ENCODE measurements at places on chromosomes 12 and 14.
A peak's percentile ranks its signal among the peaks of the same experiment; 100 is the strongest.

DNA sequence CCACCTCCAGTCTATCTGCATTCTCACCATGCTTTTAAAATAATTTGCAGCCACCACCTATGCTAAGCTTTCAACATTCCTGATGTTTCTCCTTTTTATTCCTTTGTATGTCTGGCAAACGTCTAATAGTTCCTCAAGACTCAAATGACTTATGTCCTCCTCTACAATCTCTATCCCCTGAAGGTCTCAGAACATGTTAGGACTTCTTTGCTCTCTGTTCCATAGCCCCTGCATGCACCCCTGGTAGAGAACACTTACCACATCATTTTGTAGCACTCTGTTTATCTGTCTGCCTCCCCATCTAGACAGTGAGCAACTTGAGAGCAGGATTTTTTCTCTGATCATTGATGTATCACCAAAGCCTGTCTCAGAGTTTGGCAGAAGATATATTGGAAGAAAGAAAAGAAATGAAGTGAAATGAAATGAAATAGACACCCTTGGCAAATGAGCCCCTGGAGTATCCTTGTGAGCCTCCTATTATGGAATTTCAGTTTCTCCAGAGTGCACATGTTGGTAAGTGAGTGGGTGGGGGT is 1231.2 kb upstream of the FLRT2 start:
- no peak for DNase-seq

- no peak for DNase-seq
These were observed 31.4 kb upstream of the SOX5 start for GRCh38 chr12:23980826-23981225.

GRCh38 chr14:69351911-69352310 is 46.2 kb downstream of the ERH start:
- DNase-seq, result no peak

DNA sequence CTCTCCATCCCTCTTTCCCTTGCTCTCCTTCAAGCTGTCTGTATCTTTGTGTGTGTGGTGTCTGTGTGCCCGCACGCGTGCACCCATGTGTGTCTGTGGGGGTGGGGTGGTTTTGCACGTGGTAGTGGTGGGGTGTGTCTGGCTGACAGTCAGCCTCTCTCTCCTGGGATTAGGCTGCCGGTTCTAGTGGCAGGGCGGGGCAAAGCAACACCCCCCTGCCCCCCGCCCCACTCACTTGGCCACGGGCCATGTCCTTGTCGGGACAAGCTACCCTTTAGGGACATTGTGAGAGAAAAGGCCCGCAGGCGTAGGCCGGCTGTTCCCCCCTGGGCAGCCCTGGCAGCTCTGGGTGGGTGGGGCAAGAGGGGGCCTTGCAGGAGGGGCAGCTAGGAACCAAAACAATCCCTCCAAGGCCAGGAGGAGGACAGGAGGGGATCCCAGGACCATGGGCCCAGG is 182.6 kb downstream of the ALG10 start:
- no peak for DNase-seq

DNA sequence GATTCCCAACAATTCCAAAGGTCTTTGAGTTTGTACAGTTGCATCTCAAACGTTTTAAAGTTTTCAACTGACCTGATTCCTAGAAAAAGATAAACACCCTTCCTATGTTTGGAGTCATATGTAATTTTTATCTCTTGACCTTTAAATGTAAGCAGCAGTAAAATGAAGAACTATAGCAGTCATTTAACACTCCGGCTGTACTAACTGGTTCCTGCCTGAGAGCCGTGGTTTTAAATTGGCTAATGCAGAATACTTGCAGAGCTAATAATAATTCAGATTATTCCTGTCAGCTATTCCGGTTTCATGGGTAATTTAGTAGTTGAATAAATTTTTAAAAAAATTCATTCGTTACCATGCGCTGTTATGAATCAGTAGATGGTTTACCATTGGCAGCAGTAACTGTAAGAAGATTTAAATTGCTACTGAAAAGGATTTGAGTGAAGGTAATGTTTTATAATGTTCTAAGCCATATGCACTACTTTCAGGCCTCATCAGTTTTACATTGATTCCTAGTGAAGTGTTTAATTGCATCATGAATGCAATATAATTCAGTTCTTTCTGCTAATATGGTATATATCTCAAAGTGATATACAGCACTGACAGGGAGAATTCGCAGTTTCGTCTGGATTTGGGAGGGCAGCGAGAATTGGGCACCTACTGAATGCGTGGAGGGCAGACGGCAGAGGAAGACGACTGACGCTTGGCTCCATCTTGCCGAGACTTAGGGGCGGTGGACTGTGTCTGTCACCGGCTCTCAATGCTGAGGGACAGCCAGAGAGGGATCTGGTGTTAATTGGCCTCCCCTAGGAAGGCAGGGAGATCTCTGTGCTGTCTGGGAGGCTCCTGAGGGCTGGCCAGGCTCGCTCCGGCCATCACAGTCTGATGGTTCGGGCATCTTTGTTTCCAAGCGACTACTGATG is 217.7 kb downstream of the PHETA1 start:
- no peak for DNase-seq

- peak; percentile 17 for DNase-seq
These were observed 1.6 kb downstream of the CACNA1C start for GRCh38 chr12:2054091-2055018.

DNA sequence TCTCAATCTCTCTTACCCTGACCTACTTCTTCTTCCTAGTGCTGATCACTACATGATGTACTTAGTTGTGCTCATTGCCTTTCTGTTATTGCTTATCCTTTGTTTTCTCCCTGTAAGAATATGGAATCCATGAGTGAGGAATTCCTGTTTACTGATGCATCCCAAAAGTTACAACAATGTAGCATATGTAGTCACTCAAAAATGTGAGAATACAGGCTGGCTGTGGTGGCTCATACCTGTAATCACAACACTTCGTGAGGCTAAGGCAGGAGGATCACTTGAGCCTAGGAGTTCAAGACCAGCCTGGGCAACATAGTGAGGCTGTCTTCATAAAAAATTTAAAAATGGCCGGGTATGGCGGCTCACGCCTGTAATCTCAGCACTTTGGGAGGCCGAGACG is 8.0 kb upstream of the WDR20 start:
- no peak for DNase-seq

DNA sequence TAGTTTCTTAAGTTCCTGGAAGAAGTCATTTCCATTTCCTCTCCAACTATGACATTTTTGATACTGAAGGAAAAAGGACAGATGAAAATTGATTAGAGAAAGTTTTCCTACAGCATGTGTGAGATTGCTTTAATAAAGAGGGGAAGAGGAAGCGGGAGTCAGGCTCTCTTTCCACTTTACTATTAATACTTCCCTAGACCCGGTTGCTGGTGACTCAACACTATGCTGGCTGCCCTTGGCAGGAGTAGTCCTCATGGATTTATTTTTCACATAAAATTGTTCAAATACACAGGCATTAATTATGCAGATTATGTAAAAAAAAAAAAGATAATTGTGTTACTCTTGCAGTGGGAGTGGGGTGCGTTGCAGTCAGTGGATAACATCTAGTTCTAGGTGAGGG is 293.4 kb downstream of the EGLN3 start:
- no peak for DNase-seq

DNA sequence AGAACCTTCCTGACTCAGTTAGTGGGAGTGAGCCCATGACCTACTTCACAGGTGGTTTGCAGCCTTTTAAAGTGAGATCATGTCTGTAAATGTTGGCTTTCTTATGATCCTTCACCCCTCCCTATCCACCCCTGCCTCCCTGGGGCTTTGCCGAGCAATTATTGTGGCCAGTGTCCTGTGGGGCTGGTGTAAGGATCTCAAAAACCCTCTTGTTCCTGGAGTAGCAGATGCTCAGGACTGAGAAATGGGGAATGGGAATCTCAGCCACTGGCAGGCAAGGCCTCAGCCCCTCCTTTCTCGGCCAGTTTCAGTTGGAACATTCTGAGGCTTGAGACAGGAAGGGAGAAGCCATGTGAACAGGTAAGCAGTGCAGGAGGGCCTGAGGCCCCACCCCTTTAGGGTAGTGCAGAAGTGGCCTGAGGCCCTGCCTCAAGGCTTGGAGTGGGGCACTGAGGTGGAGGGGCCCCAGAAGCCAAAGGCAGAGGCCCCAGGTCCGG is 53.8 kb downstream of the PLEKHG3 start:
- no peak for DNase-seq

- peak; percentile 24 for DNase-seq
These were observed 15.1 kb downstream of the RNF41 start for GRCh38 chr12:56206452-56207166.

GRCh38 chr12:124321040-124321481 is 26.2 kb downstream of the RFLNA start:
- peak; percentile 41 for DNase-seq

- DNase-seq, result no peak
These were observed 1.6 kb downstream of the MAPK1IP1L start for GRCh38 chr14:55053018-55053417.

DNA sequence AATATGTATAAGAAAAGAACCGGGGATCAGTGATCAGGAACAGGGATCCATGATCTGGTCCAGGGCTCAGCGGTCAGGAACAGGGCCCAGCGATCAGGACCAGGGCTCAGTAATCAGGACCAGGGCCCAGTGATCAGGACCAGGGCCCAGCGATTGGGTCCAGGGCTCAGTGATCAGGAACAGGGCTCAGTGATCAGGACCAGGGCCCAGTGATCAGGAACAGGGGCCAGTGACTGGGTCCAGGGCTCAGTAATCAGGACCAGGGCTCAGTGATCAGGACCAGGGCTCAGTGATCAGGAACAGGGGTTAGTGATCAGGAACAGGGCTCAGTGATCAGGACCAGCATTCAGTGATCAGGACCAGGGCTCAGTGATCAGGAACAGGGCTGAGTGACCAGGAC is 56.3 kb downstream of the TMEM121 start:
- DNase-seq, result no peak

GRCh38 chr14:58430156-58430555 is 2.6 kb downstream of the KIAA0586 start:
- no peak for DNase-seq

- DNase-seq, result no peak
These were observed 99.1 kb downstream of the BICD1 start for GRCh38 chr12:32205731-32206130.

- DNase-seq, result no peak
These were observed 167.8 kb upstream of the HIF1A start for GRCh38 chr14:61527325-61528100.

DNA sequence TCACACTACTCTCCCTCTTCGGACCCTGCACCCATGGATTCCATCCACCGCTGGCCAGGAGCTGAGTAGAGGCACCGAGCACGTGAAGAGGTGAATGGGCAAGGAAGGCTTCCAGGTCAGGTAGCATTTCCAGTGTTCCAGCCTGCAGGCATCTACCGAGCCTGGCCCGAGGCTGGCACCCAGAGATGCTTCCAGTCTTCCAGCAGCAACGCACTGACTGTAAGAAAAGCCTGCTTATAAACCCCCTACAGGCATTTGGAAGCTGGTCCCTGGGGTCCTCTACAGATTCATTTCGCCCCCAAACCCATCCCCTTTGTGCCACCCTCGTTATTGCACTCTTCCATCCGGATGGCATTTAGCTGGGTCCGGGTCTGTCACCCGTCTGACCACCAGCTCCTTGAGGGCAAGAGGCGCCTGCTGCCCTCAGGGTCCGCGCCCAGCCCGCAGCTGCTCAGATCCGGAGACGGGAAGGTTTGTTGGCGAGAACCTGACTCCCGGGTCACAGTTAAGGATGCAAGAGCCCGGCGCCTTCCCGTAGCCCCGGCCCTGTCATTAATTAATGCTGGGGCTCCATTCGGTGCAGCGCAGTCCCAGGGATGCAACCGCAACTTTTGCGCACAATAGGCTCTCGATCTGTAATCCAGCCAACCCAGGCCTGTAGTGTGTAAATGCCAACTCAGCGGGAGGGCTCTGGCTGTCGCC is 614 bp upstream of the MARK3 start:
- no peak for DNase-seq

GRCh38 chr12:114656906-114657596 is 26.9 kb downstream of the TBX3 start:
- no peak for DNase-seq

DNA sequence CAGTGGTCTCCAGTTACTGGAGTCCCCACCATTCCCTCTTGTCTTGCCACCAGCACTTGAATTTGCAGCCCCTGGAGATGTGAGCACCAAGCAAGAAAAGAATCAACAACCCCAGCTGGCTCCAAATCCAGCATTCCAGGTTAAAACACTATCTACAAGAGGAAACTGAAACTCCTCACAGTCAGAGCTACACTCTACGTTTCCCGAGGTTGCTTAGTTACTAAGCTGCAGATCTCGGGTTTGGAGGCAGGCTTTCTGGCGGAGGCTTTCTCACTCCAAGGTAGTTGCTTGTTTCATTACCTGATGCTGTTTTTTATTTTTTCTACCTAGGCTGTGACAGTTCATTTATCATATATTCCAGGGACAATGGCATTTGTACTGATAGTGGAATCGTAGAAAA is 248.1 kb downstream of the GLT1D1 start:
- no peak for DNase-seq

- DNase-seq, result no peak
These were observed 64.4 kb downstream of the ARF6 start for GRCh38 chr14:49957089-49957852.

- peak; percentile 26 for DNase-seq
These were observed 10.9 kb upstream of the KRT77 start for GRCh38 chr12:52713960-52714886.

DNA sequence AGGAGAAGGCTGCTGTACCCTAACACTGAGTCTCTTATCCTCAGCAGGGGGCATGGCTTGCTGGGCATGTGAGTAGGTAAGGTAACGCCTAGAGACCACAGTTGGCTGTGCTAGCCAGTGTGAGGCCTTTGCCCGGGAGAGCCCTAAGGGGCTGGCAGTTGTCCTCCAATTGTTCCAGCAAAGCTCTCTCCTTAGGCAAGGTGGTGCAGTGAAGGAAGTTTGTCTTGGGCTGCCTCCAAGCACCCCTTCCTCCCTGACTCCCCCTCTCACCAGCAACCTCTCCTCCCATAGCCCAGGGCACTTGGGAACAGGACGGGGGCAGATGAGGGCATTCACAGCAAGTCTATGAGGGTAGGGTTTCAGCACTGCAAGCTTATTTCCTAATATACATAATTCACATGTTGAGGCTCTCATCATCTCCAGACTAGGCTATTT is 23.0 kb downstream of the LACRT start:
- no peak for DNase-seq

- DNase-seq, result no peak
These were observed 88.2 kb downstream of the SLCO1B1 start for GRCh38 chr12:21219206-21219605.

GRCh38 chr14:35344107-35344807 is 52.1 kb downstream of the PSMA6 start:
- DNase-seq, result no peak

GRCh38 chr12:50927766-50928224 is 24.5 kb upstream of the HIGD1C start:
- no peak for DNase-seq

DNA sequence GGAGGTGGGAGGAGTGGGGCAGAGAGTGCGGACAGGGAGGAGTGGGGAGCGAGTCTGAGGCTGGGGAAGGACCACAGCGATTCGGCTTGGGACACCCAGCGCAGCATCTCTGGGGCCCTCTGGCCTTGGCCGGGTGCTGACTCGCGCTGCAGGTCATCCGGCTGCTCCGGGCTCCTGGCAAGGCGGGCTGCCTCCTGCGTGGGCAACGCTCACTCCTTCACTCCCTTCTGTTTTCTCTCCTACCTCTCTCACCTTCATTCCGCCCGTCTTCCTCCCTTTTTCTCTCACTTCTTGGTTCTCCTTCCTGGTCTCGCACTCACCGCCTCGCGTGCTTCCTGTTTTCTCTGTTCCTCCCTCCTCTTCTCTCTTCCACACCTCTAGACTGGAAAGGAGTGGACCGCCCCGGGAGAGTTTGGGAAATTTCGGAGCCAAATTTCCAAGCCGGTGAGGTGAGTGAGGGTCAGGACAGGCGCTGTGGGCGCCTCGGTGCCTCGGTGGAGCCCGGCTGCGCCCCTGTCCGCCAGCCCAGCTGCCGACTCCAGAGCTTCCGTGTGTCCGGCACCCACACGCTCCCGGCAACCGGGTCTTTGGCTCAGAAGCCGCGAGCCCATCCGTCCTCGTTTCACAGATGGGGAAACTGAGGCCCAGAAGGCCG is 86.7 kb downstream of the B4GALNT3 start:
- no peak for DNase-seq

Data from stimulated activated CD4-positive, alpha-beta T cell treated with anti-CD3 and anti-CD28 coated beads, Interleukin-4, amount 100 ng/mL, for 4 hours (primary cell).